IPS-NIHi11 (cell line): ENCODE measurements at places on chromosomes 5 and 9.
A peak's percentile ranks its signal among the peaks of the same experiment; 100 is the strongest.

GRCh38 chr9:131436376-131436775, 42.5 kb downstream of the PRRC2B start:
- no peak for DNase-seq

DNA sequence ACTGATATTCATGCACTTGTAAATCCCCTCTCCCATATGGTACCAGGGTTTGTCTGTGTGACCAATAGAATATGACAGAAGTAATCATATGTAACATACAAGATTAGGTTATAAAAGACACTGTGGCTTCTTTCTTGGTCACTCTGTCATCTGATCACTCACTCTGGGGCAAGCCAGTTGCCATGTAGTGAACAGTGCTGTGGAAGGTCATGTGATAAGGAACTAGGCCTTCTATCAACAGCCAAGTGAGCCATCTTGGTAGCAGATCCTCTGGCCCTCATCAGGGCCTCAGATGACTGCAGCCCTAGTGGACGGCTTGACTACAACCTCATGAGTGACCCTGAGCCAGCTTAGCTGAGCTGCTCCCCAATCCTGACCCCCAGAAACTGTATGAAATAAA, 30.0 kb upstream of the MATR3 start:
- DNase-seq, result no peak

DNA sequence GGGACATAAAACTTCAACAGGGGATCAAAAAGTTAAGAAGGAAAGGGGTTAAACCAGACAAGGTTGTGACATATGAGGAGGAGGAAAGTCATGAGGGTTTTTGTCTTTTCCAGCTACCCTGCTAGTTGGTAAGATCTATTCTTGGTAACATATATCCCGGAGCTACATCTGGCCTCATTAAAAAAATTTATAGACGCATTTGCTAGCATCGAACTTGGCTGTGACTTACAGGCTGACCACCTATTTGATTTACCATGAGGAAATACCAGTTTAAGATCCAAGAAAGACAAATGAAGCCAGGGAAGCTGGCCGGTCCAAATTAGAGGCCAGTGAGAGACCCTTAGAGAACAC, 87.6 kb upstream of the NIPAL4 start:
- no peak for DNase-seq

- DNase-seq, result no peak
These were observed 177.8 kb downstream of the NFIB start for GRCh38 chr9:14136047-14136635.

- no peak for DNase-seq
These were observed 279.3 kb upstream of the FBXL7 start for GRCh38 chr5:15220642-15221173.

GRCh38 chr5:87266914-87267573, 639 bp upstream of the RASA1 start:
- DNase-seq, result no peak

GRCh38 chr9:86676396-86676795, 270.9 kb downstream of the GAS1 start:
- DNase-seq, result no peak

GRCh38 chr9:36892279-36892678, 141.8 kb downstream of the PAX5 start:
- no peak for DNase-seq

DNA sequence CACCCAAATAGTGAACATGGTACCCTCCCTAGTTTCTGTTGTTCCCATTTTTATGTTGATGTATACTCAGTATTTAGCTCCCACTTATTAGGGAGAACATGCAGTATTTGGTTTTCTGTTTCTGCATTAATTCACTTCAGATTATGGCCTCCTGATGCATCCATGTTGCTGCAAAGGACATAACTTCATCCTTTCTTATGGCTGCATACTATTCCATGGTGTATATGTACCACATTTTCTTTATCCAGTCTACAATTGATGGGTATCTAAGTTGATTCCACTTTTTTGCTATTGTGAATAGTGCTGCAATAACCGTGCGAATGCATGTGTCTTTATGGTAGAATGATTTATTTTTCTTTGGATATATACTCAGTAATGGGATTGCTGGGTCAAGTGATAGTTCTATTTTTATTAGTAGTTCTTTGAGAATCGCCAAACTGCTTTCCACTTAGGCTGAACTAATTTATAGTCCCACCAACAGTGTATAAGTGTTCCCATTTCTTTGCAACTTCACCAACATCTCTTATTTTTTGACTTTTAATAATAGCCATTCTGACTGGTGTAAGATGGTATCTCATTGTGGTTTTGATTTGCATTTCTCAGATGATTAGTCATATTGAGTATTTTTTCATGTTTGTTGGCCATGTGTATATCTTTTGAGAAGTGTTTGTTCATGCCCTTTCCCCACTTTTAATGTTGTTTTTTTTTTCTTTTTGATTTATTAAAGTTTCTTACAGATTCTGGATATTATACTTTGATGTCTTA, 79.6 kb downstream of the SMIM15 start:
- DNase-seq, result no peak

- DNase-seq, result peak; percentile 76
These were observed 11.5 kb downstream of the SARDH start for GRCh38 chr9:133726401-133727276.

DNA sequence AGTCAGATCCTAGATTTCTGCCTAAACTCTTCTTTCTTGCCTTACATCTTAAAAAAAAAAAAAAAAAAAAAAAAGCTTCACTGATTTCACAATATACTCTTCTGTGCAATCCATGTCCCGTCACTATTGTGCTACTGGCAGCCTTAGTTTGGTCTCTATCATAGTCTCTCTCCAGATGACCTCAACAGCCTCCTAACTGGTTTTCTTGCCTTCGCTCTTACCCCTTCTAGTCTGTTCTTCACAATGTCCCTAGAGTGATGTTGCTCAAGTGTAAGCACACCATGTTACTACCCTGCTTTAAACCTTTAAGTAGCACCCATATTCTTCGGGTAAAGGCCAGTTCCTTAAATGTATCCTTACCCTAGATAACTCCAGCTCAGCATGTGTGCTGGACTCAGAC, 25.8 kb downstream of the CD180 start:
- no peak for DNase-seq

DNA sequence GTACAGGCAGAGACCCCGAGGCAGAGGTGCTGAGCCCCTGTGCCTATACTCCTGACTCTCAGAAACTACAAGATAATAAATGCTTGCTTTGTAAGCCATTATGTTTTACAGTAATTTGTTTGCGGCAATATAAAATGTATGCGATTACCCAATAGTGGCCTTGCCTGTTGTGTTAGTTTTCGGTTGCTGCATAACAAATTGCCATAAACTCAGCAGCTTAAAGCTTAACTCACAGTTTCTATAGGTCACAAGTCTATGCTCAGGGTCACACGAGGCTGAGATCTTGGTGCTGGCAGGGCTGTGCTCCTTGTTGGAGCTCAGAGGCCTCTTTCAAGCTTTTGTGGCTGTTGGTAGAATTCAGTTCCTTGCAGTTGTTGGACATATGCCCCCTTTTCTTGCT, 114.8 kb downstream of the COL23A1 start:
- DNase-seq, result no peak

DNA sequence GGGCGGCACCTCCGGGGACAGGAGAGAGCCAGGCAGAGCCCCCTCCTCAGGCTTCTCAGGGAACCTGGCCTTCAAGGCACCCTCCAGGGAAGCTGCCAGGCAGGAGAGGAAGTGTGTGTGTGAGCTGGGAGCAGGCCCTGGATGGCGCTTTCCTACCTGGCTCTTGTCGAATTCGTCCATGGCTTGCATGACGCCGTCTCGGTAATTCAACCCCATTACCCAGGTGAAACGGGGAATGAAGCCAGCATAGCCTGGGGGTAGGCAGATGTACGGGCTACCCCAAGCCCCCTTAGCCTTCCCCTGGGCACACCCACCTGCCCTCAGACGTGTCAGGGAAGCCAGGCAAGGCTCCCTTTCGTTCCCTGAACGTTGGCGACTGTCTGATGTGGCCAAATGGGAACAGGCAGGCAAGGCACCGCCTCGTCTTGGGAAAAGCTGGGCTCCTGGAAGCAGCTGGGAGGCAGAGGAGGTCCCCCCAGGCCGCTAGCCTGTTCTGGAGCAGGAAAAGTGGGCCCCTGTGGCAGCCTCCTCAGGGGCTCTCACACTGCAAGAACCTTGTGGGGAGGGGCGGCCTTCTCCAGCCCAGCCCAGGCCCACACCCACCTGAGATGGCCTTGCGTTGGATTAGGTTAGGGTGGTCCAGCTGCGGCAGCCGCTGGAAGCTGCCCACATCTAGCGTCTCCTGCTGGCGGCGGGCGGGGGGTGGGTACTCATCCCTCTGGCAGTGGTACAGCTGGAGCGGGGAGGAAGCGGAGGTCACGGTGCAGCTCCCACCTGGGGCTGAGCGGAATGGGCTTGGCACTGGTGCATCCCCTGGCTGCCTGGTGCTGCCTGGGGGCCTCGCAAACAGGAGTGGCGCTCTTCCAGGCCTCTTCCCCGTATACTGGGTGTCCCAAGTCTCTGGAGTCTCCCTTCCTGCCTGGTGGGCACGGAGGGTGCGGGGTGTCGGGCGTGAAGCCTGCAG, 3.7 kb downstream of the TUBB4B start:
- peak; percentile 60 for DNase-seq

GRCh38 chr9:5389109-5389732, 48.5 kb downstream of the PLGRKT start:
- DNase-seq, result no peak

DNA sequence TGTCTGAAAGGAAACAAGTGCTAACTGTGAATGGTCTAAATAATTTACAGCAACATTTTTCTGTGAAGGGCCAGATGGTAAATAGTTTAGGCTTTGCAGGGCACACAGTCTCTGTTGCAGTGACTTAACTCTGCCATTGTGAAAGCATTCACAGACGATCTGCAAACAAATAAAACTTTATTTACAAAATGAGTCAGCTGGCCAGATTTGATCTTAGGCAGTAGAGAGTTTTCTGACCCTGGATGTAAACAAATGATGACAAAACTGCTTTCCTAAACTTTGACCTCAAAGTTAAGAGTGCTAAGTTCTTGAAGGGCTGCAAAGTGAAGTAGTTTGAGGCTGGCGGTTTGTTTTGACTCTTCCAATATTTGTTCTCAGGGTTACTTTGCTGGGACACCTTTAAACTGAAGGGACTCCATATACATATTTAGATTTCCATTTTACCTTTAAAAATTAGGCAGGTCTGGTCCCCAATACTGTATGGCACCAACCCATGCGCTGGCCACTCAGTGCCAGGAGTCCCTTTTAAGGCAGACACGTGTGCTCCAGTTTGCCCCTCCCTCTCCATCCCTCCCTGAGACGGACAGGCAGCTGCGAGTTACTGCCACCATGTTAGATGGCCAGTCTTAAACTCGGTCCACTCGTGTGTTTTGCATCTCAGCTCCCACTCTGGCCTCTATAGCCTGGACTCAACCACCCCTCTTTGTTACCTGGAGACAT, 4.0 kb upstream of the ADAMTS16 start:
- DNase-seq, result no peak

DNA sequence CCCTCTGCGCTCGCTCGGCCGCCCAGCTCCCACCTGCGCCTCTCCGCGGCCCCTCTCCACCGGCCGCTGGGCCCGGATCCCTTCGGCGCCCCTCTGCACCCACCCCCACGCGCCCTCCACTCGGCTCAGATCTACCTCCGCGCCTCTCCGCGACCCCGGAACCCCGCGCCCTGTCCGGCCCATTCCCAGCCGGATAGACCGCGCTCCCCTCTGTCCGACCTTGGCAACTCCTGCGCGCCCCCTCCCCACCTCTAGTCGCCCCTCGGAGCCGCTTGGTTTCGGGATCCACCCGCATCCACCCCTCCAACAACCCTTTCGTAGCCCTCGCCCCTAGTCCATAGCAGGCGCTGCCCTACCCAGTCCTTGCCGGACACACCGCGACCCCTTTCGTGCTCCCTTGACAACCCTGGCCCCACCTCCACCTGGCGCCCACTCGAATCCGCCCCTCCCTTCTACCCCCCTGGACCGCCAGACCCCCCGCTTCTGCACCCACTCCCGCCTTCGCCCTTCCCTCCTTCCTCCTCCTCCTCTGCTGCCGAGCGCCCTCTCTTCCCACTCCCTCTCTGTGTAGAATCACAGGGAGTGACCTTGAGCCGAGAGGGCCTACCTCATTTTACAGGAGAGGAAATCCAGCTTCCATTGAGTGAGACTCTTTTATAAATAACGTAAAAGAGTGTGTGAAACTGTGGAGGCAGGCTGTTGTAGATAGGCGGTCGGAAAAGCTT, 525 bp upstream of the AK3 start:
- DNase-seq, result peak; percentile 58

- DNase-seq, result no peak
These were observed 77.9 kb upstream of the RPS23 start for GRCh38 chr5:82356021-82356420.

GRCh38 chr5:152884006-152884405, 478.9 kb upstream of the NMUR2 start:
- DNase-seq, result peak; percentile 5

GRCh38 chr9:21413624-21414023, 4.7 kb downstream of the IFNA8 start:
- DNase-seq, result no peak
